Suppressor macrophage (primary cell): ENCODE measurements at places on chromosomes 3 and 15.

GRCh38 chr3:18295171-18295920 lies 129.8 kb downstream of the SATB1 start:
- DNase-seq = peak; percentile 36

DNA sequence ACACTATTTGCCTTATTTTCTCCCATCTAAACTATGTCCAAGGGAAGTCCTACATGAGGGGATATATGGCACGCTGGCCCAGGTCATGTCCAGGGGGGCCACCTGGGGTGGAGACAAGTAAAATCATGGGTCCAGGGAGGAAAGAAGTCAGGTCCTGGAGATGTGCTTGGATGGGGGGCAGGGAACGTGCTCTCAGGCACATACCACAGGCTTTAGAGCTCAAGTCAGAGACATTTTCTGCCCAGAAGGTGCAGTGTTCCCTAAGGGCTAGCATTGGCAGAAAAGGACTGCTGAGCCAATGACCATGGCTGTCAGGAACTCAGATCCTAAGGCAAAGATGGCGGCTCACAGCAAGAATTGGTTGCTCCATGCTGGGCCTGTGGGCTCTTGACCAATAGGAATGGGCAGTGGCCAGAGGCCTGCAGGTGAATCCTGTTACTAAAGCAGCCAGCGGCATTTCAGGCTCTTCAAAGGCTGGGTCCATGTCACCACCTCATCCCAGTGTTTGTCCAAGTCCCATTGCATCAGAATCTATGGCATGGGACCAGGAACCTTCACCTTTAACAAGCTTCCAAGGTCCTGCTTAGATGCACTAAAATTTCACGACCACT lies 175.0 kb downstream of the RPLP1 start:
- no peak for DNase-seq

GRCh38 chr15:63811942-63812550 lies 21.7 kb downstream of the HERC1 start:
- no peak for DNase-seq

DNA sequence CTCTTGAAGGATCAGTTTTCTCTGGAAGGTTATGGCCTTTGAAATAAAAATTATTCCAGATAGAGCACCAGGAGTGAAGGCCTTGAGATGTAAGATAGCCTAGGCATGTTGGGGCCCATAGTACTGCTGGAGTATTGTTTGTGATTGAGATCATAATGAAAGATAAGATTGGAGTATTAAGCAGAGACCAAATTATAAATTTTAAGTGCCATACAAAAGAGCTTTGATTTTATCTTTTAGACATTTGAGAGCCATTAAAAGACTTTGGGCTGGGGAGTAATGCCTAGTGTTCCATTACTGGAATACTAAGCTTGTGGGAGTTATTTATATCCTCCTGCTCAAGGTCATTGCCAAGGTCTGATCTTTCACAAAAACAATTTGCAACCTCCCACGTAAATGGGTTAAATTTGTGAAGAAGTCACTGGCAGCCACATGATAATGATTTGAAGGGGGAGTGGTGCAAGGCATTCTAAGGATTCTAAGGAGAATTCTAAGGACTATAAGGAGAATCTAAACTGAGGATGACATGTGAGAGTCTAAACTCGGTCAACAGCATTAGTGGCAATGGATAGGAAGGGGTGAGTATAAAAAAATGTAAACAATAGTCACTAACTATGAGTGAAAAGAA lies 12.8 kb downstream of the ELL3 start:
- no peak for DNase-seq

DNA sequence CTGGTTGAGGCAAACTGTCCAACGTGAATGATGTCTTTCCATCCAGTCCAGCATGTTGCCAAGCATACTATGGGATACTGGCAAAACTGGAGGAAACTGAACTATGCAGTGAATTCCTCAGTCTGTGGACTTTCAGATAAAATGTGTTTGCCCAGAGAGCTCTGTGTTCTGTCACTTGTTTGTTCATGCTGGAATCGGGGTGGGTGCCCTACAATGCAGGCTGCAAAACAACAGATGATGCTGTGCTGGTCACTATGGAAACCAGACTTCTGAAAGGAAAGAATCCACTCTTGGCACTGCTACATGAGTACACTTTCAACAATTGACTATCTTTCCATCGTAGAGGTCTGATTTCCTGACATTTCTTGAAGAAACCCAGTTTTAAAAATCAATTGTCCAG lies 272.5 kb upstream of the ARHGEF26 start:
- no peak for DNase-seq
